NAMALWA (cell line): ENCODE measurements at places on chromosomes 7 and 10.

DNA sequence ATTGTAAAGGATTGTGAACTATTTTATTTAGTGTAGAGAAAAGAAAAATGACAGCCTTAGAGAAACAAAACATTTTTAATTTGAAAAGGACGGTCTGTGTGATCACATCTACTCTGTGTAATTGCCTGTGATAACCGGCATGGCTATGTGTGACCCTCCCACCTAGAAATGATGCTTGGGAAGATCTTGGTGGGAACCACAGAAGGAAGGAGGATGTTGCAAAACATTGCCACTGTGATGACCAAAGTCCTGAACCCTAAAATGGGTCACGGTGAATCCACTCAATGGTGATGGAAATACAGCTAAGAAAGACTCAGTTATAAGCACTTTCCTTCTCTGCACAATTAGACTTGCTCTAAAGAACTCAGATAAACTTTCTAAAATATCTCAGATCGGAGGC is 221.3 kb upstream of the FRMD4A start:
- DNase-seq = no peak

DNA sequence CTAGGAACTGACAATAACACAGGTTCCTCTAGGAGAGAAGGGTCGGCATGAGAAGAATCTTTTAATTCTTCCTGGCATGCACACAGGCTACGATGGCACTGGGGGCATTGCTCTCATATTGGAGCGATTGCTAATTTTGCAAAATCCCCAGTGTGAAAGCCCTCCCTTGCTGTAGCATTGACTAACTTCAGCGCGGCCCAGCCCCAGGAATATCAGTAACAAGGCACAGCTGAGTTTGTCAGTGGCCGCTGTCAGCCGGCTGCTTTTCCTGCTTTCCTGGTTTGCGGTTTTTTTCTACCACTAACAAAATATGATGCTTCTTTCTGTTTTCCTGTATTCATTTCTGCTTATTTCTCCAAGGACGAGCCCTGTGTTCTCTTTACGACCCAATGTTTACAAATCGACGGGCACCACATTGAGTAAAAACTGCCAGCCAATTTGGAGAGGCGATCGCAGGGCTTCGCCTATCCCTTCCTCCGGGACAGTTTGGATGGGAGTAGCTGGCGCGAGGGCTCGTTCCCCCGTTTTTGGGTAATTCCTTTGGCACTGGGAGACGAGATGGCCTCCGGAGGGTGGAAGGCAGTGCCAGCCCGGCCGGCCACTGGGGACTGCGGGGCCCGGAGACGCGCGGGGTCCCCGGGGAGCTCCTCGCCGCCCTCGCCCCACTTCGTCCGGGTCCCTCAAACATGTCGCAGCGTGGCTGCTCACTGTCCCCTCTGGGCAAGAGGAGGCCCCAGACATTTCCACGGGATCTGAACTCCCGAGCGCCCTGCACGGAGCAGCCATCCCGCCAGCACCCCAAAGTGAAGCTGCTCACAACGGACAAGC is 967 bp downstream of the ADARB2 start:
- no peak for DNase-seq

DNA sequence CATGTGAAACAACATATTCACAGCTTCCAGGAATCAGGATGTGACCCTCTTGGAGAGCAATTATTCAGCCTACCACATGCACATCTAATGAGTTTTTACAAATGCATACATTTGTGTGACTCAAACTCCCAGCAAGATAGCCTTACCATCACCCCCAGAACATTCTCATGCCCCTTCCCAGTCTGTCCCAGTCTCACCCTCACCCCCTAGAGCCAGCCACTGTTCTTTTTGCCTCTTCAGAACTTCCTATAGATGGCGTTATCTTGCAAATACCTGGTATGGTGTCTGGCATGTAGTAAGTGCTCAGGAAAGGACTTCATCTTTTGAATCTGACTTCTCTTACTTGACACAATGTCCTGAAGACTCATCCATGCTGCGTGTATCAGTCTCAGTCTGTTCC is 23.9 kb upstream of the AOC1 start:
- no peak for DNase-seq

GRCh38 chr7:148185041-148185440 is 405.5 kb upstream of the C7orf33 start:
- no peak for DNase-seq

GRCh38 chr7:395643-396042 is 105.7 kb downstream of the FOXL3 start:
- no peak for DNase-seq

- DNase-seq = no peak
These were observed 34.1 kb downstream of the WBP1L start for GRCh38 chr10:102777711-102778453.

- DNase-seq = no peak
These were observed 45.5 kb downstream of the CTBP2 start for GRCh38 chr10:125114761-125115391.

GRCh38 chr10:125089469-125089868 is 70.9 kb downstream of the CTBP2 start:
- DNase-seq = no peak

DNA sequence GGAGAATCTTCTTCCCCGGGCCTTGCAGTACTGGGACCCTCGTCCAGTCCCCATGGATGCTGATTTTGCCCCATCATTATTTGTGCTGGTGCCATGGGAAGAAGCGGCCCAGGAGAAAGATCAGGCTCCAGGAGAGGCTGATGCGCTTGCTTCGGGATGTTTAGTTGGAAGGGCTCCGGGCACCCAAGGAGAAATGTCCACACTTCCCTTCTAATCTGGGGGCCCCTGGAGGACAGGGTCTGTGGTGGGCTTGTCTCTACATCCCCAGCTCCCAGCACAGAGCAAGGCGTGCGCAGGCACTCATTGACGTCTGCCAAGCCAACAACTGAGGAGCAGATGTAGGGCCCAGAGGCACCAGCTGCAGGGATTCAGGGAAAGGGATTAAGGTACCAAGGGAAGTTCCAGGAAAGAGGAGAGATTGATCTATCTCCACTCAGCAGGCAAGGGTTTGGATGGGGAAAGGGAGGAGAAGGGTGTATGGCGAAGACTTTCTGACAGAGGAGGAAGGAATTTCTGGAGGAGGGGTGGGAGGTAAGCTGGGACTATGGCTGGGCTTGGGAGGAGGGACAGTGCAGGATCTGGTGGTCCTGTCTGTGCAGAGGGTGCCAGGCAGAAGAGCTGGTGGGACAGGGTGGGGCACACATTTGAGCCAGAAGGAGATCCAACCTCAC is 38.7 kb upstream of the LEP start:
- DNase-seq = no peak

- no peak for DNase-seq
These were observed 43.2 kb downstream of the HIBADH start for GRCh38 chr7:27619492-27619891.

- DNase-seq = no peak
These were observed 73.5 kb downstream of the SMURF1 start for GRCh38 chr7:99070361-99070760.

GRCh38 chr7:25669281-25669781 is 441.0 kb upstream of the NPVF start:
- no peak for DNase-seq

DNA sequence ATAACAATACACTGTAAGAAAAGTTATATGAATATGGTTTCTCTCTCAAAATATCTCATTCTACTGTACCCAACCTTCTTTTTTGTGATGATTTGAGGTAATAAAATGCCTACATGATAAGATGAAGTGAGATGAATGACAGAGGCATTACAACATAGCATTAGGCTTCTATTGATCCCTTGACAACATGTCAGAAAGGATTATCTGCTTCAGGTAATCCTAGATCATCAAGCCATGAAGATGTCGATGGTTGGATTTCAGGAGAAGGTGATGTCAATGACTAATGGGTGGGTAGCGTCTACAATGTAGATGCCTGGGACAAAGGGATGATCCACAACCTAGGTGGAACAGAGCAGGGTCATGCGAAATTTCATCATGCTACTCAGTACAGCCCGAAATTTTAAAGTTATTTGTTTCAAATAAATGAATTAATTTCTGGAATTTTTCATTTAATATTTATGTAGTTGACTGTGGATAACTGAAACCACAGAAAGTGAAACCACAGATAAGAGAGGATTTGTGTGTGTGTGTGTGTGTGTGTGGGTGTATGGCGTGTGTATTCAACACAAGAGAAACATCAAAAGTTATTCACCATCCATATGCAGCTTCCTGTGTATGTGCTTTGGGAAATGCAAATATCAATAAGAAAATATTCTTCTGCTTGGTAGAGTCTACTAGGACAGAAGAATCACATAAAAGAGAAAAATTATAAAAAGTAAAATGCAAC is 77.0 kb downstream of the MAGI2 start:
- DNase-seq = no peak

GRCh38 chr7:36615852-36616540 is 108.3 kb downstream of the AOAH start:
- no peak for DNase-seq

DNA sequence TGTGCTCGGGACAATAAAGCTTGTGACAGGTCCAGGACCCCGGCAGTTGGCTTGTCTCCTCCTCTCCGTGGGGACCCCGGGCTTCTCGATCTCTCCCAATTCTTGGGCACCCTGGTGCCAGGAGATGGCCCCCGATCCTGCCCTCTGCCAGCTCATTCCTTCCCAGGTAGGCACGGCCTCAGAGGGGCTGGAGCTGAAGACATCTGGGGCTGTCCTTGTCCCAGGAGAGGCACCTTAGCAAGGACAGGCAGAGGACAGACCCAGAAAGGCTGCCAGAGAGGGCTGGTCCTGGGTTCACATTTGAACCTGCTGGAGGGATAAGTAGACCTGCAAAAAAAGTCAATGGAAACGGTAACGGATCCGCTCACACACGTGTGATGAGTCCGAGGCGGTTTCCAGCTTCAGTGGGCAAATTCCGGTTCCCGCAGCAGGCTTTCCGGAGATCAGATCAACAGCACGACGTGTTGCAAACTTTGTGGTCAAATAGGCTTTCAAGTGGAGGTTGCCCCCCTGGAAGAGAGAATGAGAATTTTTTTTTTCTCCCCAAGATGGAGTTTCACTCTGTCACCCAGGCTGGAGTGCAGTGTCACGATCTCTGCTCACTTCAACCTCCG is 47.7 kb upstream of the GTF2IRD1 start:
- no peak for DNase-seq

- DNase-seq = no peak
These were observed 15.4 kb upstream of the CDK6 start for GRCh38 chr7:92851732-92852131.

DNA sequence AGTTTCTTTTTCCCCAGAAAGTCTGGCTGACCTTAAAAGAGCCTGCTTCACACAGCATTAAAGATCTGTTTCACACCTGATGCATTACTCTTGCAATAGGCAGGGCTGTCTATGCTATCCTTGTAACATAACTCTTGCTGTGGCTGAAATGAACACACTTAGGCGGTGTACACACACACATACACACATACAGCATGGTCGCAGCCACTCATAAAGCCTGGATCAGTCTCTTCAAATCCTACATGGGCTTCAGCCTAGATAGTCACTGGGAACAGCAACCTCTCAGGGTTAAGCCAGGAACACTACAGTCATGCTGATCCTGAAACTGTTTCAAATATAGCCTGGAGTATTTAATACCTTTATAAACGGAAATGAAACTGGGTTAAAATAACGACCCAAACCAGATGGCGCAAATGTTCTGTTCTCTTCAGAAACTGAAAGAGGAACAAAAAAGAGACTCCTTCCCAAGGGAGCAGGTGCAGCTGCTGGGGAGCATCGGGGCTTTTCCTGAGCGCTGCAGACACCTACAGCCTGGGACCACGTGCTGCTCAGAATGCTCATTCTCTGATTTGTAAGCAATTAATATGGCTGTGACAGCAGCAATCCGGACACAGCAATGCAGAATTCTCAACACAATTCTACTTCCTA is 61.0 kb upstream of the SFMBT2 start:
- peak; percentile 98 for DNase-seq
